ENCODE measurements at places on chromosomes 11 and 22.

DNA sequence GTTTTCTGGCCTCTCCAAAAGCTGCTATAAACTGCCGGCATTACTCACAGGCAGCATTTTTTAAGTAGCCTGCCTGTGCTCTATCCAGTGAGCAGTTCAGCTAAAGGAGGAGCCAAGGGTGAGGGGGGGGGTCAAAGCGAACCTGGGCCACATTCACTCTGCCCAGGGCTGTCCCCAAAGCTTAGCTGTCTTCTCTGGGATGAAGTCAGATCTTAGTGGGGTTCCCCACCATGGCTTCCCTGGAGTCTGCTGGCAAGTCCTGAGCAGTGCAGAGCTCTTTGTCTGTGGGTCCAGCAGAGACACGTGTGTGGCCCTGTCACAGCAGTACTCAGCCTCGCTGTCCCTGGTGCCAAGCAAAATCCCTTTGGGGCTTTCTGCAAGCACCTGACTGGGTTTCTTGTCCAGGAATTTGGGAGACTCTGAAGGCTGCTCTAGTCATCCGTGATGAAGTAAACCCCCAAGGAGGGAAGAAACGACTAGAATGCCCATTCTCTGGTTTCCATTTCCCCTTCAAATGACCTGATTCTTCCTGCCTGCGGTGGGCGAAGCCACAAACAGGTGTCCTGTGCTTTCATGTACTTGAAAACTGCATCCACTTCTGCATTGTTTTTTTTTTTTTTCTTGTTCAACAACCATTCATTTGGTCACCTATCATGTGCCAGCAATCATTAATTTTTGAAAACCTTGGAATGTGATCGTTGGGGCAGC is 2.6 kb downstream of the KCNJ5 start:
- no peak for DNase-seq

DNA sequence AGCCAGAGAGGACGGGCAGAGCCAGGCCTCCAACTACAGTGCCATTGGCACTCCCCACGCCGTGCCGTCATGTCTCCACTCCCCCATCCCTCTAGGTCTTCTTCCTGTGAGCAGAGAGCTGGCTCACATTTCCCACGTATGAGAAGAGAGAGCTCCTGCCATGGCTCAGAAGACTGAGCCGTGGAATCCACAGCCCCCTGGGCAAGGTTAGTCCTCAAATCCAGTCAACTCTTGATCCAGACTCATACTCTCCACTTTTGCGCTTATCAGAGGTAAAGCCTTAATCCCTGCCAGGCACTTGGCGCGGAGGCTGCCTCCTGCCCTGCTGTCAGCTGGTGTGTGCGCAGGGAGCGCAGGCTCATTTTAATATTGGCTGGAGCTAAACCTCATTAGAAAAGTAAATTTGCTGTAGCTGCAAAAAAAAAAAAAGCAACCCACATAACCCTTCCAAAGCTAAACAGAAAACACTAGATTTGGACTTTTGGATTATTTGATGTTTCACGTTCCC is 4.7 kb downstream of the B3GAT1 start:
- DNase-seq = no peak

DNA sequence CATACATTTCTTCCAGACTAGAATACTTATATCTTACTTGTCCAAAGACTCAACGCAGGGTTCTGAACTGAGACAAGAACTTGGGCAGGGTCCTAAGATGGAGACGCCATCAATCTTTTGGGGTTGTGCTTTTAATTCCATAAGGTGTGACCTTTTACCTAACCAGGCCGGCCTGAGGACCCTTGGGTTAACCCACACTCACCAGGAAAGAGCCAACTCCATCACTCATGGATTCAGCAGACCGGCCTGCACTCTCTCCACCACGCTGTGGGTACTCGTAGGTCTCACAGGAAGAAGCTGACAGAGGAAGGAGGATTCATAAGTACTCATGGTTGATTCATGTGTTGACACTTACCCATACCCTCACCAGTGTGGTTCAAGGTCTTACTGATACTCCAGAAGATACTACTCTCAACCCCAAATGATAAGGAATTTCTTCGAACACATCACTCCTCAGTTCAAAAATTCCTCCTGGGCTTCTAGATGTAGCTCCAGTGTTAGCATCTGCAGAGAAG is 36.2 kb downstream of the USP35 start:
- DNase-seq = no peak

DNA sequence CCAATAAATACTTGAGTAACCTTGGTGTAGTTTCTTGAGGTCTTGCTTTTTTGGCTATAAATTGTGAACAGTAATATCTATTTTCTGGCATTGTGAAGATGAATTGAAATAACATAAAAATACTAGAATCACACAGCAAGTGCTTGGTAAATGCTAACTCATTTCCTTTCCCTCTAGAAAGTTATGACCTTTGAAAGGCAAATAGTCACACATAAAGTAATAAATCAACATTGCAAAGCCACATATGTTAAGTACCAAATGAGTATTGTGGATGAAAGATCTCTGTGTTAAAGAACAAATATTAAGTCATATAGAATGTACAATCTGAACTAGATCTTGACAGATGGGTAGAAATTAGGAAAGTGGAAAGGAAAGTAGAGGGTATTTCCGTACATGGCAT is 559.6 kb upstream of the CCDC90B start:
- DNase-seq = no peak

GRCh38 chr11:29448246-29448877 is 568.5 kb downstream of the KCNA4 start:
- no peak for DNase-seq

GRCh38 chr11:12686246-12687060 is 12.2 kb downstream of the TEAD1 start:
- DNase-seq = no peak

GRCh38 chr22:32326647-32327046 is 31.0 kb upstream of the RFPL3 start:
- no peak for DNase-seq

DNA sequence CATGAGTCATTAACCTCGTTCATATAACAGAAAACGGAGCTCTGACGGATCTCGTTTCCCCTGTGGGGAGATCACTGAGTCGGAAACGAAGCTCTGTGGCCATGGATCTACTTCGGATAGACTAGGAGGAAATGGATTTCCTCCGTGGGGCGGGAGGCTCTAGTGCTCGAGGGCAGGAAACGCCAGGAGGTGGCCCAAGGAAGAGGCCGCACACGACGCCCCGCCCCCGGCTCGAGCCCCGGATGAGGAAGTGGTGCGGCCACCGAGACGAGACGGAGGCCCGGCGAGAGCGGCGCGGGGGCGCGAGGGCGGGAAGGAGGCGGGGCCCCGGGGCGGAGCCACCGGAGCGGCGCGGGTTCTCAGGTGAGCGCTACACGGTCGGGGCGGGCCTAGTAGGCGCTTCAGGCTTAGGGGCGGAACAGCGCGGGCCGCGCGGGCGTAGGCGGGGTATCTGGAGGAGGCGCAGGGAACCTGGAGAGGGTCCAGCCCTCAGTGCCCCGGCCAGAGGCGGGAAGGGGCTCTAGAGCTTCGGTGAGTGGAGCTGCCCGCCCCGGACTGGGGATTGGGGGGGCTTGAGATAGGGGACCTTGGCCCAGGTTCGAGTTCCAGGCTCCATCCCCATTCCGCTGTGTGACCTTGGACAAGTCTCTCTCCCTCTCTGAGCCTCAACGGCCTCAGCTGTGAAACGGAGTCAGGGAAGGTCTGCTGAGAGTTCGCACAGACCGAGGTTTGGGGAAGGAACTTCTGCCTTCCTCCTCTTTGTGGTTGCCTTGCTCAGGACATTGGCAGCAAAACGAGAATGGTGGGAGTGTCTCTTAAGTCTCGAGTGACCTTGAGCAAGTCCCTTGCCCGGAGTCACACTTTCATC is at the start of gene DEPDC5:
DEPDC5 (plus strand) TSS at position 386 of the 868 bp plus-strand sequence. CDS start 903 bp downstream, outside the sequence.
- peak; percentile 98 for DNase-seq

DNA sequence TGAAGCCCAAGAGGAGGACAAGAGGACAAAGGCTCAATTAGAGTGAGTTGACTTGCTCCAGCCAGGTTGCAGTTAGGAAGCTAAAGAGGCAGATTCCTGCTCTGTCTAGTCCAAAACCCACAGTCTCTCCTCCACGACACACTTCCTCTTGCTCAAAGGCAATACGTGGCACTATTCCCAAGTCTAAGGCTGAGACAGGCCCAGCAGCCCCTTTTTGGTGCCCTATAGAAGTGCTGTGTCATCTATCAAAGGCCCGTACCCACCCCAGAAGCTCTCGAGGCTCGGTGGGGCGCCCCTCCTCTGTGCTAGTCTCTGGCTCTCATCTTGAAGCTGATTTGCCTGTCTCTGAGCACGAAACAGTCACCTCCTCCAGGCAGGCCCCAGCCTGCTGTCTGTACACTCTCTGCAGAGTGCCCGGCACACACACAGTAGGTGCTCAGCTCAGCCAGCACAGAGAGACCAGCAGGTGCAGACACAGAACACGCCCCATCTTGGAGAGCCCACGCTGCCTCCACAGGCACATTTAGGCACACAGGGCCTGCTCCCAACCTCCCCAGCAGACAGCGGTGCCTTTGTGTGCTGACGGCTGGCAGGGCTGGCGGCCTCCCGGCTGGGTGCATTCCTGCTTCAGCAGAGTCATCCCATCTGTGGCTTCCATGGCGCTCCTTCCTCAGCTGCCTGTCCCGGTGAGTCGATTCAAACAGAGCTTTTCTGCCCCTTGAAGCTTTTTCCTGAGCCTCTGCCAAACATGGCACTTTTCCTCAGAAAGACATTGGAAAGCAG is 52.8 kb downstream of the MYH9 start:
- DNase-seq = no peak

- no peak for DNase-seq
Measured at GRCh38 chr11:79434283-79434682, 6.5 kb downstream of the TENM4 start.

DNA sequence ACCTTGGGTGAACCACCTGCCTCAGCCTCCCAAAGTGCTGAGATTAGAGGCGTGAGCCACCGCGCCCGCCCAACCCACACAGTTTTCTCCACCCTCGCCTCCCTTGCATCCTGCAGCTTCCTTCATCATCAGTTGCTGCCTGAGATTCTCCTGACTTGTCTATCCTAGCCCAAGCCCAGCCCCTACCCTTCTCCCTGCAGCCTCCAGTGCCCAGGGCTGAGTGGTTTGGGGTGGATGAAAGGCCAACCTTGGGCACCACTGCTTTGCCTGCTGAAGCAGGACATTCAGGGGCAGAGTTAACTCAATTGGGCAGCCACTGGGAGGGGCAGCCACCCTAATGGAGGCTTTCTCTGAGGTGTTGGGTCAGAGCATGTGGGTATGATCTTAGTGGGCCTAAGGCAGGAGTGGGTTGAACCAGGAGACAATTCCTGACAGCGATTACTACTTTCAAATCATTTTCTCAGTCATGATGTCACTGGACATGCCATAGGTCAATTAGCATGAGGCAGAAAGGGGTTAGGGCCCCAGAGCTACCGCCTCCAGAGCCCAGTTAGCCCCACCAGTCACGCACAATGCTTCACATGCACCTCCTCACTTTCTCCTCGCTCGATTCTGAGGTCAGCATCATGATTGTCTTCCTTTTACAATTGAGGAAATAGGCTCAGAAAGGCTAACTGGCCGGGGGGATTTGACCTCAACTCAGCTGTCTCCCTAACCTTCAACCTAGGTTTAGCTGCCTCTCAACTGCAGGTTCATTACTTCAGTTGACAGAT is 1.0 kb upstream of the FKBP2 start:
- DNase-seq = no peak

- DNase-seq = no peak
Measured at GRCh38 chr11:87443707-87444106, 406.0 kb downstream of the TMEM135 start.

GRCh38 chr11:17476317-17477083 is at the start of gene ABCC8:
Gene ABCC8, minus strand, starts transcription at chr11:17476845. Its CDS starts 69 bp downstream, at chr11:17476776.
- DNase-seq = no peak

DNA sequence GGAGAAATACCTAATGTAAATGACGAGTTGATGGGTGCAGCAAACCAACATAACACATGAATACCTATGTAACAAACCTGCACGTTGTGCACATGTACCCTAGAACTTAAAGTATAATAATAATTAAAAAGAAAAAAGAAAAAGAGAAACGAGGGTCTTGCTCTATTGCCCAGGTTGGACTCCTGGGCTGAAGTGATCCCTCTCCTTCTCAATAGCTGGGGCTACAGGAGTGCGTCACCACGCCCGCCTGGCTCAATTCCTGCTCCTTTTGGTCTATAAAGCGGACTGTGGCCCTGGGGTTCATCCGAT is 521 bp upstream of the PTS start:
- no peak for DNase-seq

DNA sequence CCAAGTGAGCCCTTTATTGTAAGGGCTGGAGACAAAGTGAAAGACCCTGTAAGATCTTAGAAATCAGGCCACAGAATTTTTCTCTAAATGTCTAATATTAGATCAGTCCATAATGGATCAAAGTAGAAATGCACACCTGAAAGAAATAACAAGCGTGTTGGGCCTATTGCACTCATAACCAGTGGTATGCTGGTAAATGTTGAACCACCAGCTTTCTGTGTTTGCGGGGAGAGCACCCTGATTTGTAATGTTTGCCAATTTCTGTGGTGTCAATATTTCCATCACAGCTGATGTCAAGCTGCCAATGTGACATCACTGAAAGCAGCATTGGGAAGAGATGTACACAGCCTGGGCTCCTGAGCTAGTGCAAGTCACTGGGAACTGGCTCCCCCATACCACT is 46.2 kb downstream of the ENDOD1 start:
- DNase-seq = no peak

- DNase-seq = no peak
Measured at GRCh38 chr22:49004484-49005399, 822.9 kb downstream of the BRD1 start.

DNA sequence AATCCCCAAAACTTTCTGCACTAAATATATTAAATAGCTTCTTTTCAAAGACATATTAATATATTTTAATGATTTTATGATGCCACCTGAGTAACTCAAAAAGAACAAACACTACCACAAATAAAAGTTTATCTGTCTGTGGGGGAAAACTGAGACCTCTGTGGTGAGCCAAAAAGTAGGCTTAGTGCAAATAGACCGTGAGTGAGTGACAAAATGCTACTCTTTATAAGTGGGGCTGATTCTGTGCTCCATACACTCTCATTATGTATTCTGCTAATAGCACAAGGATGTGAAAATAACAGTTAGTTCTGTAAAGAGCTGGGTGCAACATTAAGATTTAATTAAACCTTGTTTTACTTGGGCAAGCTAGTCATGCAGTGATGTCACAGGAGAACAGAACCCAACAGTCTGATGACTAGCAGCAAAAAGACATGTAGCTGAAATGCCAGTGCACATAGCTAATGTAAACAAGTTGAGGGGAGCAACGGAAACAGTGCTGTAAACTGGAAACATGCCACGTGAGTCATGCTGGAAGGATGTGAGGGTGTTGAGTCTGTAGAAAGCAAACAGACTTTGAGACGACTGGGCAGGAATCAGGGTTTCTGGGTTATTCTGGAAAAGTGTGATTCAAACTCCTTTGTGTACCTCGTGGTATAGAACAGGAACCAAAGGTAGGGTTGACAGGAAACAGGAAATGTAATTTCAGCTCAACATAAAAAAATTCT is 1130.4 kb downstream of the LRRC4C start:
- DNase-seq = no peak

DNA sequence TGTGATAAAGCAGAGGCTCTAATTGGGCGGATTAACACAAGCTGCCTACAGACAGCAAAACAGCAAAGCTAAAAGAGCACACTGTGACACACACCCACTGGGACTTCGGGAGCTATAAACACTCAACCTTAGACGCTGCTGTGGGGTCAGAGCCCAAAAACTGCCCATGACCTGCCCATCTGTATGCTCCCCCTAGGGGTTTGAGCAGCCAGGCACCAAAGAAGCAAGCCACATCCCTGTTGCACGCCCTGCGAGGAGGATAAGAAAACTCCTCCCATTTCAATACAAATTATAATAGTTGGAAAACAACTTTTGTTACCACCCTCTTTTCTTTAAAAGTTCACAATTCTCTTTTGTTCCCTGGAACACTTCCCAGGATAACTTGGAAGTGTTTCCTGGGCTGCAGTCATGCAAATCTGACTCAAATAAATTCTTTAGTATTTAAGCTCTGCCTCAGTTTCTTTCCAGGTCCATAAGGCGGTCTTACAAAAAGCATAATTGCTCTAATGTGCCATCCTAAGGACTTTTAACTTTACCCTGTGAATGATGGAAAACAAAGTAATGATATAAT is 86.4 kb downstream of the DLG2 start:
- DNase-seq = no peak
